Activated T-helper 1 cell treated with Interleukin-2 at 50 U/mL for 16 hours (primary cell): ENCODE measurements at places on chromosomes 7 and 10.

GRCh38 chr7:125061-125475 lies 67.3 kb upstream of the FAM20C start:
- no peak for DNase-seq

GRCh38 chr10:122049076-122049475 lies 60.1 kb downstream of the TACC2 start:
- no peak for DNase-seq

- no peak for DNase-seq
These were observed 5.5 kb downstream of the NCOA4 start for GRCh38 chr10:46024948-46025347.

GRCh38 chr10:13302821-13303555 lies 3.1 kb upstream of the PHYH start:
- DNase-seq, result no peak

GRCh38 chr10:93541402-93542357 lies 24.8 kb upstream of the FFAR4 start:
- no peak for DNase-seq

GRCh38 chr10:794382-794956 lies 105.0 kb upstream of the DIP2C start:
- no peak for DNase-seq

GRCh38 chr7:117550625-117551024 lies 70.8 kb downstream of the CFTR start:
- no peak for DNase-seq

DNA sequence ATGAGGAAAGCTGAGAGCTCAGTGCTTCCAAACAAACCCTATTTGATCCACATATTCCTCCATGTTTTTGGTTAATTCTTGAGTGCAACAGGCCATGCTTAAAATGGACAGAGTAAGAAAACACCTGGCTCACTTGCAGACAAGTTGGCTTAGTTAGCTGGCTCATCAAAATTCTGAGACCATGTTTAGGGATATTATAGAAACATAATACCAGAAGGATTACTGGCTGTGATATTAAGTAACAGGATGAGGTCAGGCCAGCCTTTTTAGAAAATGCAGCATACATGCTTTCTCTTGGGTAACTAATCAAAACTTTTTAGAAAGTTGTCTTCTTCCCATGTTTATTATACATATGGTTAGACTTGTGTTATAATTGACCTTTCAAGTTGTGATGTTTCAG lies 867.2 kb upstream of the LRRTM3 start:
- DNase-seq, result no peak
